ENCODE measurements at places on chromosomes 12 and 14. TPM values are rescaled to one million over a fixed set of nuclear protein-coding genes. Genes with fewer than 3 reads are reported as not detected.

The BDKRB2 gene
- 0.03 TPM for polyA plus RNA-seq

The SPIC gene
- not detected for polyA plus RNA-seq

The POMT2 gene
- 17.7 TPM for polyA plus RNA-seq

The MGP gene
- polyA plus RNA-seq: not detected

The WSCD2 gene
- not detected for polyA plus RNA-seq

All from HepG2 (cell line).